ENCODE measurements at places on chromosomes 6 and 20.

DNA sequence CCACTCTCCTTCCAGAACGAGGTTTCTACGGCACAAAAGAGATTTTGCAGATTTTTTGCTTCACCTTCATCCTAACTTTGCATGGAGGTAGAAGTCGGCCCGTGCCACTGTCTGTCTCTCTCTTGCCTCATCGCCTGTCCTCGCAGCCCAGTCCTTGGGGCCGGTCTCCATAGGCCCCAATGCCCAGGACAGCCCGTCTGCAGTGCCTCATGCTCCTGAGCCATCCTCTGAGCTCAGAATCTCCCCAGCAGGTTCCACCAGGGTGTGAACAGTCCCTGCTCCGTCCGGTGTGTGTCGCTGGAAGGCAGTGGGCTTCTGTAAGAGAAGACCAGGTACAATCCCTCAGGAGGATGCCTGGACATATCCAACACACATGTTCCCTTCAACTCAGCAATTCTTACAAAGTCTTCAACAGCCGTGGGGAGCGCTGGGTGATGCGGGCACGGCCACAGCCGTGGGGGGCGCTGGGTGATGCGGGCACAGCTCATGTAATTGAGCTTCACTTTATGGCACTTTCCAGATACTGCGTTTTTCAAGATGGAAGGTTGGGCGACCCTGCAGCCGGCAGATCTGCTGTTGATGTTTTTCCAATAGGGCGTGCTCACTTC, 231.9 kb downstream of the DLL1 start:
- DNase-seq, result no peak

DNA sequence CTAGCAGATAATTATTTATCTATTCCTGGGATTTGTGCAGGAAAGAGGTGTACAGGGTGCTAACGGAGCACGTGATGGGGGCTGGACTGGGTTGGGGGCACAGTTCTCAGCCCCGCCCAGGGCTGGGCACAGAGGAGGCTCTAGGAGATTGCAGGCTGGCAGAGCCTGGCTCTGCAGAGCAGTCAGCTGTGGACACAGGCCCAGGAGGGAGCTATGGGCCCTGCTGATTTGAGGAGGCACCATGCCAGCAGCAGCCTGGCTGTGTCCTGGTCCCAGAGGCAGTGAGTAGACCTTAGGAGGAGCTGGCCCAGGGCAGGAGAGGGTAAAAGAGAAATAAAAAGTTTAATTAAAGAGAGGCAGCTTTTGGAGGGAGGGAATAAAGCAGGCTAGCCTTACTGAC, 19.3 kb downstream of the MAFB start:
- no peak for DNase-seq

GRCh38 chr6:166101819-166102419, 65.7 kb downstream of the TBXT start:
- no peak for DNase-seq

GRCh38 chr20:3447321-3447720, 23.5 kb upstream of the ATRN start:
- no peak for DNase-seq

GRCh38 chr20:59596690-59597089, 7.7 kb upstream of the PHACTR3 start:
- DNase-seq, result no peak

DNA sequence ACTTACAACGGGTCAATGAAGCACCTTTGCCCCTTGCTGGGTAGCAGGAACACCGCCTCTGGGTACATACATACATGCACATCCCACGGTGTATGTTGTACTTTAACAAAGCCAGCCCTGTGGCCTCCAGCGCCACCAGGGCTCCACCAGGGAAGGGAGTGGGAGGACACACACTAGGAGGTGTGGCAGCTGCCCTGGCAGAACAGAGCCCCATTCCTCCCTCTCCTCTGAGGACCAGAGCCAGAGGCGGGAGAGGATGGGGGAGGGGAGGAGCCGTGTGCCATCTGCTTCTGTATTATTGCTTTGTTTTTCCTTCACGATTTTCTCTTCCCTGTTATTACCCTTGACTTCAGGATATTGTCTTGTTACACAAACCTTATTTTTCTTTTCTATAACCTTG, 105.8 kb upstream of the TRAF3IP2 start:
- DNase-seq, result no peak
